ENCODE measurements at places on chromosomes 3 and 15.

DNA sequence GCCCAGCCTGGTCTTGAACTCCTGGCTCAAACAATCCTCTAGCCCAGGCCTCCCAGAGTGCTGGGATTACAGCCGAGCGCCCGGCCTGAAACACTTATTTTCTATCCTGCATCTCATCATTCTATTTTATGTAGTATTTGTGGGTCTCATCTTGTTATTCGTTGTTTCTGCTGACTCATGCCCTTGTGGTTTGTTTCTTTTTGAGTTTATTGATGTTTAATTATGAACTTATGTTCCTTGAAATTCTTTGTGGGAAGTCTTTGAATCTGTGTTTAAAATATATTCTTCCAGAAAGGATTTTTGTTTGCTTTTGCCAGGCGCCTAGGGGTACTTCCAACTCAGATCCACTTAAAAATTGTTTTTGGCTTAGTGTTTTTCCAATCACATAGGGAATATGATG is 78.3 kb upstream of the C15orf39 start:
- DNase-seq: peak; percentile 89

DNA sequence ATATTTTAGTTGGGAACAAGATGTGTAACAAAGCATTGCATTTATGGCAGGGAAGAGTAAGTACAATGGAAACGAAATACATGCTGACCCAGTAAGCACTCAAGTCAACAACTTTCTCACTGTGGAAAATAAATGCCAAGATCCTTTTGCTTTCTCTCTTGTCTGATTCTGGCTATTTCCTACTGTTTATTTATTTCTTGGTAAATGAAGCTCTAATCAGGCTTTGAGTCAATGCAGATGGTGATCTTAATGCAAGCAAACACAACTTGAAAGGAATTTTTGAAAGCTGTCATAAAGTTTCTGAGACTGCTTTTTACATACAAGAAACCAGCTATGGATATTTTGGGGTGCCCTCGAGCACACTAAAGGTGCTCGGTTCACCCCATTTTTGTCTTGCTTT is 624.8 kb downstream of the MAGI1 start:
- no peak for DNase-seq

- DNase-seq: no peak
Observed at GRCh38 chr3:98532275-98532637, 478 bp downstream of the GPR15 start.

DNA sequence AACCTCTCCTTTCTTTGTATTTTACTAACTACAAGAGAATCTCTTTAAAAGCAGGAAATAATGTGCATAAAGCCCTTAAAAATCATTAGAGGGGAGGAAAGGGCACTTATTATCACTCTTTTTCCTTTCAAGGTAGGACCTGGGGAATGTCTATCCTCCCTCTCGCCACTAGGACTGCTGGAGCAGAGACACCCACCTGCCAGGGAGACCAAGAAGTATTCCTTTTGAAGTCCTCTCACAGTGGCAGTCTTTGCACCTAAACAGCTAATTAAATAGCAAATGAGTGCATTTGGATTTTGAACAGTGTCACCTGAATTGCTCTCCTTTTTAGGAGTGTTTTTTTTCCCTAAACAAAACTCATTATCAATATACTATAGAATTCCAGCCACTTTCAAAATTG is 874.1 kb downstream of the ZPLD1 start:
- DNase-seq: no peak

DNA sequence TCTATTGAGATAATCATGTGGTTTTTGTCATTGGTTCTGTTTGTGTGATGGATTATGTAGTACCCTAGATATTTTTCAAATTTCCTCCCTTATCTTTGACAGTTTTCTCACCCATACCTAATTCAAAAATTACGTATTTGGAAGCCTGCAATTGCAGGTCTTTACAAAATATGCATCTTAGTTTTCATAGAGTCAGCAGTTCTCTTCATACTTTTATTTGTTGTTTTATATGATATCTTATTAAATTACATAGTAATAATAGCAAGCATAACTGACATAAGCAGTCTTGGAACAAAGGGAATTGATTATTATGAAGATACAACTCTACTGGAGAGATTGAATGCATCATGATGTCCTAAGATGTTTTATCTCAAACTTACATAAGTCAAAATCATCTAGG is 215.3 kb upstream of the CHRM5 start:
- no peak for DNase-seq

DNA sequence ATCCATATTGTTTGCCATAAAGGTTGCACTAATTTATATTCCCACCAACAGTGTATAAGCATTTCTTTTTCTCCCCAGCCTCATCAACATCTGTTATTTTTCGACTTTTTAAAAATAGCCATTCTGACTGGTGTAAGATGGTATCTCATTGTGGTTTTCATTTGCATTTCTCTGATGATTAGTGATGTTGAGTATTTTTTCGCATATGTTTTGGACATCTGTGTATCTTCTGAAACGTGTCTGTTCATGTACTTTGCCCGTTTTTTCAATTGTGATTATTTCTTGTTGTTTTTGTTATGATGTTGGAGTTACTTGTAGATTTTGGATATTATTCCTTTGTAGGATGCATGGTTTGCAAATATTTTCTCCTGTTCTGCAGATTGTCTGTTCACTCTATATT is 46.5 kb downstream of the TP63 start:
- DNase-seq: no peak

DNA sequence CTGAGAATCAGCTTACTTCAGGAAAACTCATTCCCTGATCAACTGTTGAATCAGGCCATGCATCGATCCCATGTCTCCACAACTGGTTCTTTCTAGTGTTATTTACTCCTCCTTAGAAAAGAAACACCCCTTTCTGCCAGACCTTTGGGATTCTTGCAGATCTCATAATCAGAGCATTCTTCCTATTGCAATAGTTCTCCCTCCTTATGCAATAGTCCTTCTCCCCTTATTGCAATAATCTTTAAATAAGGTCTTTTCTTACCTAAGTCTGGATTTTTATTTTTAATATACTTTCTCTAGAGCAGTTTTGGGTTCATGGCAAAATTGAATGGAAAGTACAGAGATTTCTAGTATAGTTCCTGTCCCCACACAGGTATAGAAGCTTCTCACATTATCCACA is 141.9 kb upstream of the SGO1 start:
- DNase-seq: no peak

DNA sequence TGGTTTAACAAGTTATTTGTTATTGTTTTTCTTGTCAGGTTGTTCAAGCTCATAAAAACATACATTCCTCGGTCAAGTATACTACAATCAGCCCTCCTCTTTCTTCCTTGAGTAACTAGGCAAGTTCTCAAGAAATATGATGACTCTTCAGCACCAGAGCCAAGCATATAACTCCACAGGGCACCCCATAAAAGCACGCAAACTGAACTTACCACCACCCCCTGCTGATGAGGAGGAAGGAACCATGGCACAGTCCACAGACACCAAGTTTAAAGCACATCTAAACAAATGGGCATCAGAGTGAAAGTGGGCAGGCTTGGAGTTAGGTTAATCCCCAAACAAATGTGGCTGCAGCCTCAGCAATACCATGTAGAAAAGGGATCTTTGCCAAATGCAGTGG is 5.3 kb downstream of the IP6K2 start:
- DNase-seq: no peak
